A549 treated with CpdA at 1 μM for 4 hours (cell line): ENCODE measurements at places on chromosomes 11 and 22. TPM values are rescaled to one million over a fixed set of nuclear protein-coding genes. Genes with fewer than 3 reads are reported as not detected.

The RTCB gene
- total RNA-seq: 79.3 to 84.6 TPM (median 80.4 TPM) in 5 replicates

The MLC1 gene
- 0.06 to 0.07 TPM (median 0.07 TPM) in 3 of 5 replicates, not detected in the others for total RNA-seq

The TPBGL gene
- total RNA-seq: 0.15 to 0.35 TPM (median 0.20 TPM) in 5 replicates

The MYBPC3 gene
- 0.05 to 0.06 TPM (median 0.05 TPM) in 4 of 5 replicates, not detected in the other for total RNA-seq

The GLB1L2 gene
- total RNA-seq: 1.8 to 2.4 TPM (median 1.9 TPM) in 5 replicates

The OR8B12 gene
- total RNA-seq: not detected in 5 replicates

The NCR3LG1 gene
- total RNA-seq: 1.8 to 3.2 TPM (median 1.9 TPM) in 5 replicates

The RNASEH2C gene
- 32.5 to 54.6 TPM (median 48.4 TPM) in 5 replicates for total RNA-seq

The RPS6KB2 gene
- total RNA-seq: 38.4 to 52.4 TPM (median 50.5 TPM) in 5 replicates

The APOA4 gene
- not detected in 5 replicates for total RNA-seq

The ASPHD2 gene
- 0.75 to 1.4 TPM (median 1.3 TPM) in 5 replicates for total RNA-seq
